Naive thymus-derived CD8-positive, alpha-beta T cell (primary cell): ENCODE measurements at places on chromosomes 6 and 20.

DNA sequence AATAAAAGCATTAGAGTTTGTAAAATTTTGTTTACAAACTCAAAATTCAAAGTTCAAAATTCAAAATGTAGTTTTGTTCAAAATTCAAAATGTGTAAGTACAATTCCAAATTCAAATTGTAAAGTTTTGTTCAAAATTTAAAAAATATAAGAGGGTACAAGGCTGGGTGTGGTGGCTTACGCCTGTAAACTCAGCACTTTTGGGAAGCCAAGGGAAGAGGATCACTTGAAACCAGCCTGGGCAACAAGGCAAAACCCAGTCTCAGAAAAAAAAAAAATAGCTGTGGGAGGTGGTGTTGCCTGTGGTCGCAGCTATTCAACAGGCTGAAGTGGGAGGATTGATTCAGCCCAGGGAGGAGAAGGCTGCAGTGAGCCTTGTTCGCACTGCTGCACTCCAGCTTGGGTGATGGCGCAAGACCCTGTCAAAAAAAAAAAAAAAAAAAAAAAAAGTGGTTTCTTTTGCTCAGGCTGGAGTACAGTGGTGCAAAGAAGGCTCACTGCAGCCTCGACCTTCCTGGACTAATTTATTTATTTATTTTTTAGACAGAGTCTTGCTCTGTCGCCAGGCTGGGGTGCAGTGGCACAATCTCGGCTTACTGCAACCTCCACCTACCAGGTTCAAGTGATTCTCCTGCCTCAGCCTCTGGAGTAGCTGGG is 5.4 kb upstream of the ZBTB12 start:
- H3K36me3 ChIP-seq = no peaks in the 10 kb centered on the region
- peaks cover 10% of the 10 kb centered on the region for H3K4me1 ChIP-seq
- no peak for DNase-seq
- H3K4me3 ChIP-seq = no peak overlapping the region
- H3K27me3 ChIP-seq = peaks cover 5% of the 10 kb centered on the region

- no peaks in the 10 kb centered on the region for H3K27me3 ChIP-seq
- H3K36me3 ChIP-seq = peaks cover 4% of the 10 kb centered on the region
- H3K27ac ChIP-seq = no peak overlapping the region
- no peaks in the 10 kb centered on the region for H3K4me1 ChIP-seq
- no peak for DNase-seq
These were observed 960.5 kb downstream of the KIF16B start for GRCh38 chr20:15612769-15613168.

GRCh38 chr6:42942444-42942843 is 13.2 kb downstream of the CNPY3 start:
- H3K27me3 ChIP-seq = no peaks in the 10 kb centered on the region
- H3K4me1 ChIP-seq = peaks cover 6% of the 10 kb centered on the region
- no peak overlapping the region for H3K27ac ChIP-seq
- DNase-seq = no peak
- H3K4me3 ChIP-seq = no peak overlapping the region

- H3K27me3 ChIP-seq = no peaks in the 10 kb centered on the region
- no peaks in the 10 kb centered on the region for H3K4me1 ChIP-seq
- no peak for DNase-seq
- H3K27ac ChIP-seq = no peak overlapping the region
- peaks cover 56% of the 10 kb centered on the region for H3K36me3 ChIP-seq
These were observed 15.6 kb downstream of the DDRGK1 start for GRCh38 chr20:3188823-3189413.

DNA sequence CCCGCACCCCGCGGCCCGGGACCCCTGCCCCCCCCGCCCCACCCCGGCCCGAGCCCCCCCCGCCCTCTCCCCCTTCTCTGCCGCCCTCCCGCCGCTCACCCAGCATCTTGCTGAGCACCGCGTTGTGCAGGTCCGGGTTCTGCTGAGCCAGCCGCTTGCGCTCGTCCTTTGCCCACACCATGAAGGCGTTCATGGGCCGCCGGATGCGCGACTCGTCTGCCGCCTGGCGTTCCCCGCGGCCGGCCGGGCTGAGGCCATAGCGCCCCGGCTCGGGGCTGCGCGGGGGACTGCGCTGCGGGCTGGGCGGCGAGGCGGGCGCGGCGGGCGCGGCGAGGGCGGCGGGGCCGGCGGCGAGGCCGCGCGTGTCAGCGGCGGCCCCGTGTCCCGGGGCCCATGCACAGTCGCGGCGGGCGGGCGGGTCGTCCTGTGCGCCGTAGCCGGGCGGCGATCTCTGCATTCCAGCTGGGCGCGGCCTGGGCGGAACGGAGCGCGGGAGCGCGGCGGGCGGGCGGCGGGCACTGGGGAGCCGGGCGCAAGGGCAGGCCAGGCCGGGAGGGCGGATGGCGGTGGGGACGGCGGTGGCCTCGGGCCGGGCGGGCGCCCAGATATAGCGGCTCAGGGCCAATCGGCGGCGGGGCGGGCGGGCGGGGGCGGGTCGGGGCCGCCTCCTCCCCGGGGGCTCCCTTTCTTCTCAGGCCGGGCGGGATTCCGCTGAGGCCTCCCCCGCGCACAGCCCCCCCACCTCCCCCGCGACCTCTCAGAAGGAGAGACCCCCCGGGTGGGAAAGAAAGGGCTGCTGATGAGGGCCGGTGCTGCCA is at the start of gene SOX18:
Gene SOX18, minus strand, starts transcription at position 580 of the 818 bp plus-strand sequence. Its CDS starts 123 bp downstream, at position 457.
- peaks cover 32% of the 10 kb centered on the region for H3K4me1 ChIP-seq
- H3K27ac ChIP-seq = no peak within 1 kb of the TSS
- DNase-seq = no peak
- no peaks in the 10 kb centered on the region for H3K36me3 ChIP-seq
- H3K4me3 ChIP-seq = no peak within 1 kb of the TSS

GRCh38 chr6:88588938-88589337 is 374.5 kb downstream of the RNGTT start:
- peaks cover 12% of the 10 kb centered on the region for H3K27me3 ChIP-seq
- H3K27ac ChIP-seq = no peak overlapping the region
- no peaks in the 10 kb centered on the region for H3K36me3 ChIP-seq
- H3K4me1 ChIP-seq = no peaks in the 10 kb centered on the region
- no peak for DNase-seq

DNA sequence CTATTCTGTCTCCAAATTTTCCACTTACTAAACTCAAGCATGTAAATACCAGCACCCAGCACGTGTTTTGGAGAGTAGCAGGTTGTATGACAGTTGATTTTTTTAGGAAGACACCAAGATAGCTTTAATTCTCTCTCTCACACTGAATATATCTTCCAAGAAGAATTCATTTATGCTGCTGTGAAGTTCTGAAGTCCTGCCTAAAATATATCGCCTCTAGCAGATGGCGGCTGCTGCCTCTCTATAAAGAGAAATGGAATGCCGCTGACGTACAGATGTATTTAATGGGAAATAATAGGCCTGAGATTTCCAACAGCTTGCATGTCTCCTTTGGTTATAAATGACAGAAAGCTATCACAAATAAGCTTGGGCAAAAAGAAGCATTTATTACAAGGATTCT is 74.7 kb downstream of the PFDN4 start:
- no peak overlapping the region for H3K4me3 ChIP-seq
- H3K27ac ChIP-seq = no peak overlapping the region
- H3K4me1 ChIP-seq = no peaks in the 10 kb centered on the region
- peaks cover 4% of the 10 kb centered on the region for H3K27me3 ChIP-seq
- DNase-seq = no peak

GRCh38 chr6:106159531-106159940 is 73.4 kb downstream of the PRDM1 start:
- H3K27me3 ChIP-seq = peaks cover 4% of the 10 kb centered on the region
- peaks cover 5% of the 10 kb centered on the region for H3K4me1 ChIP-seq
- H3K4me3 ChIP-seq = no peak overlapping the region
- no peak overlapping the region for H3K27ac ChIP-seq
- DNase-seq = no peak

DNA sequence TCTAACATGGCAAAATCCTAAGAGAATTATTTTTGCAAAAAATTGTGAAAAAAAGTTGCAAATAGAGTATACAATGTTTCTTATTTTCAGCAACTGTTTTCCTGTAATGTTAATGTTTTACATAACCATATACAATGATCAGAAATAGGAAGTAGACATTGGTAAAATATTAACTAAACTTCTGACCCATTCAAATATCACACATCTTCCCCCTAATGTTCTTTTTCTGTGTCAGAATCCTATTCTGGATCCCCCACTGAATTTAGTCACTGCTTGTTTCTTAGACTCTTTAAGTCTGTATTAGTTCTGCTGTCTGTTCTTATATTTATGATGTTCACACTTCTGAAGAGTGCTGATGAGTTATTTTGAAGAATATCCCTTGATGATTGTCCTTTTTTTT is 62.0 kb downstream of the HFE start:
- H3K27me3 ChIP-seq = no peaks in the 10 kb centered on the region
- DNase-seq = no peak
- no peak overlapping the region for H3K4me3 ChIP-seq
- H3K27ac ChIP-seq = no peak overlapping the region
- H3K4me1 ChIP-seq = peaks cover 3% of the 10 kb centered on the region

DNA sequence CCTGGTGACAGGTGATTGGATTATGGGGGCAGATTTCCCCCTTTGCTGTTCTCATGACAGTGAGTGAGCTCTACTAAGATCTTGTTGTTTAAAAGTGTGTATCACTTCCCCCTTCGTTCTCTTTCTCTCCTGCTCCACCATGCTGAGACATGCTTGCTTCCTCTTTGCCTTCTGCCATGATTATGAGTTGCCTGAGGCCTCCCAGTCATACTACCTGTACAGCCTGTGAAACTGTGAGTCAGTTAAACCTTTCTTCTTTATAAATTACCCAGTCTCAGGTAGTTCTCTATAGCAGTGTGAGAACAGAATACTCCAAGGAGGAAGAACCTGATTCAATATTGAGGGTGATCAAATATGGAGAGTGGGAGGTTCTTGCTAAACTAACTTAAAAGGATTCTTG is 724.9 kb downstream of the DOK5 start:
- no peak overlapping the region for H3K4me3 ChIP-seq
- H3K27me3 ChIP-seq = no peaks in the 10 kb centered on the region
- DNase-seq = no peak

GRCh38 chr20:44035924-44036323 is 121.3 kb downstream of the TOX2 start:
- no peaks in the 10 kb centered on the region for H3K36me3 ChIP-seq
- no peak overlapping the region for H3K4me3 ChIP-seq
- H3K27me3 ChIP-seq = peaks cover 17% of the 10 kb centered on the region

- no peak for DNase-seq
- H3K36me3 ChIP-seq = no peaks in the 10 kb centered on the region
- H3K4me1 ChIP-seq = peaks cover 3% of the 10 kb centered on the region
- no peak overlapping the region for H3K27ac ChIP-seq
- no peak overlapping the region for H3K4me3 ChIP-seq
These were observed 6.1 kb upstream of the LEMD2 start for GRCh38 chr6:33794910-33795623.

- no peaks in the 10 kb centered on the region for H3K27me3 ChIP-seq
- no peaks in the 10 kb centered on the region for H3K36me3 ChIP-seq
These were observed 34.0 kb downstream of the NUDT3 start for GRCh38 chr6:34358389-34358905.

- no peak overlapping the region for H3K4me3 ChIP-seq
- no peak for DNase-seq
- peaks cover 29% of the 10 kb centered on the region for H3K4me1 ChIP-seq
- H3K27ac ChIP-seq = no peak overlapping the region
These were observed 24.7 kb upstream of the RALGAPA2 start for GRCh38 chr20:20737158-20737557.
